ENCODE measurements at places on chromosomes 6 and 20. TPM values are rescaled to one million over a fixed set of nuclear protein-coding genes. Genes with fewer than 3 reads are reported as not detected.
A peak's percentile ranks its signal among the peaks of the same experiment; 100 is the strongest.

The CALHM5 gene
- total RNA-seq = 1.3 TPM

The MYB gene
- 2.7 TPM for total RNA-seq

GRCh38 chr6:9192405-9192909, 757.1 kb upstream of the SLC35B3 start:
- no peak overlapping the region for H3K4me3 ChIP-seq
- no peak overlapping the region for H3K27ac ChIP-seq
- H3K4me1 ChIP-seq = no peaks in the 10 kb centered on the region
- H3K36me3 ChIP-seq = no peaks in the 10 kb centered on the region

The FKBP1A gene
- total RNA-seq = 228 TPM

DNA sequence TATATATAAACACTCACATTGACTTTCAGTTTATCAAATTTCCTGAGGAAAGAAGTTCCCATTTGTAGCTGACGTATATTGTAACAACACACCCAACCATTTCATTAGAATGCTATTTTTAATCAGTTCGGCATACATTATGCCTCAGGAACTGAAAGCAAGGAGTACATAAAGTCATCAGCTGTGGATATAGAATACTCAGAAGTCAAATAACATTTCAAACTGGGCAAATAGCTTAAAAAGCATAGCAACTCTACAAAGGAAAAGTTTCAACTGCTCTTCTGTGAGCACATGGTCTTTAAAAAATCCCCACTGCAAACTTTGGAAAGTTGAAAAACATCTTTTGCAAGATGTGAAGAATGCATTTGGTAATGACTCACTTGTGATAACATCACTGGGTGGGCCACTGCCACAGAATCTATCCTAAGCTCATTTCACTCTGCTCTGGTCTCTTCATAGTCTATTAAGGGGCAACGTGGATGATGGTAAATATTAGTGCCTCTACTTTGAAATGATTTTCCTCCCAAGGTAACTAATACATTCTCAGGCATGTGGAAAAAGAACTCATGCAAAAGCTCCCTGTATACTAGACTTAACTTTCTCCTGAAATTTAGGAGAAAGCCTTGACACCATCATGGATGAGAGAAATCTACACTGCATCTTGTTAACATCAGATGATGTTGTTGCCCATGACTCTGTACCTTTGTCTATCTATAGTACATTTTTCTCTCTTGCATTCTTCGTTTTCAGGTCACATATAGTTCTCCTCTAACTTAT, 49.2 kb downstream of the FYN start:
- no peak overlapping the region for H3K27ac ChIP-seq
- no peaks in the 10 kb centered on the region for H3K27me3 ChIP-seq
- DNase-seq = no peak
- H3K36me3 ChIP-seq = no peaks in the 10 kb centered on the region

- H3K27me3 ChIP-seq = no peaks in the 10 kb centered on the region
- H3K27ac ChIP-seq = no peak overlapping the region
- no peaks in the 10 kb centered on the region for H3K36me3 ChIP-seq
- DNase-seq = no peak
These were observed 558.6 kb downstream of the UTRN start for GRCh38 chr6:144843701-144844100.

GRCh38 chr20:46137816-46138215, 19.7 kb downstream of the CD40 start:
- H3K27me3 ChIP-seq = peaks cover 1% of the 10 kb centered on the region
- no peak overlapping the region for H3K27ac ChIP-seq
- H3K4me3 ChIP-seq = no peak overlapping the region
- no peaks in the 10 kb centered on the region for H3K4me1 ChIP-seq
- no peaks in the 10 kb centered on the region for H3K36me3 ChIP-seq
- DNase-seq = no peak

- H3K27me3 ChIP-seq = no peaks in the 10 kb centered on the region
- no peak overlapping the region for H3K4me3 ChIP-seq
- H3K36me3 ChIP-seq = no peaks in the 10 kb centered on the region
- no peak overlapping the region for H3K27ac ChIP-seq
- no peaks in the 10 kb centered on the region for H3K4me1 ChIP-seq
These were observed 87.7 kb downstream of the HIVEP2 start for GRCh38 chr6:142857233-142857761.

The APOM gene
- 15.8 TPM for total RNA-seq

The LPA gene
- total RNA-seq = not detected

GRCh38 chr6:11969092-11969491, 43.0 kb upstream of the HIVEP1 start:
- H3K4me1 ChIP-seq = no peaks in the 10 kb centered on the region
- DNase-seq = no peak
- H3K4me3 ChIP-seq = no peak overlapping the region
- no peaks in the 10 kb centered on the region for H3K36me3 ChIP-seq
- no peak overlapping the region for H3K27ac ChIP-seq
- H3K27me3 ChIP-seq = no peaks in the 10 kb centered on the region

DNA sequence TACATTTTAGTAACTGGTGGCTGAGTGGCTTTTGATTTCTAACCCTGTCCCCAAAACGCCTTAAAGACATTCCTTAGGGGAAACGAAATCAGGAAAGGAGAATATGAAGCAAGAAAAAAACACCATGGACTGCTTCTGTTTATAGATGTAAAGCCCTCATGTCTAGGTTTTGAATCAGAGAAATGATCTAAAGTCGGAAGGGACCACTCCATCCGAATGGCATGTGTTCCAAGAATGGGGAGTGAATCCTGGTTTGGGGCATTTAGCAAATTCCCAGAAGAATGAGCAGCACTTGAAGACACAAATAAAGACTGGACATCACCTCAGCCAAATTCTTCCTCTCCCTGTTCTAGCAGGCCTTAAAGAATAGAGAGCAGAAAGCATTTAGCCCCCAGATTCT, 65.6 kb downstream of the CAP2 start:
- no peaks in the 10 kb centered on the region for H3K27me3 ChIP-seq
- H3K27ac ChIP-seq = no peak overlapping the region
- H3K4me3 ChIP-seq = no peak overlapping the region
- H3K4me1 ChIP-seq = no peaks in the 10 kb centered on the region

GRCh38 chr20:63132715-63133471, 83.0 kb downstream of the YTHDF1 start:
- no peaks in the 10 kb centered on the region for H3K4me1 ChIP-seq
- peaks cover 3% of the 10 kb centered on the region for H3K27me3 ChIP-seq
- DNase-seq = peak; percentile 43
- H3K27ac ChIP-seq = no peak overlapping the region

The UBE3D gene
- 10.9 TPM for total RNA-seq

- H3K27ac ChIP-seq = no peak overlapping the region
- no peaks in the 10 kb centered on the region for H3K27me3 ChIP-seq
- no peak overlapping the region for H3K4me3 ChIP-seq
- no peak for DNase-seq
These were observed 42.4 kb downstream of the SCGN start for GRCh38 chr6:25694366-25694765.

- no peak for DNase-seq
- H3K4me1 ChIP-seq = no peaks in the 10 kb centered on the region
- H3K27ac ChIP-seq = no peak overlapping the region
- H3K4me3 ChIP-seq = no peak overlapping the region
These were observed 104.8 kb downstream of the AGPAT4 start for GRCh38 chr6:161169035-161169434.

The WASF1 gene
- total RNA-seq = 7.3 TPM

The OR2H1 gene
- total RNA-seq = not detected

DNA sequence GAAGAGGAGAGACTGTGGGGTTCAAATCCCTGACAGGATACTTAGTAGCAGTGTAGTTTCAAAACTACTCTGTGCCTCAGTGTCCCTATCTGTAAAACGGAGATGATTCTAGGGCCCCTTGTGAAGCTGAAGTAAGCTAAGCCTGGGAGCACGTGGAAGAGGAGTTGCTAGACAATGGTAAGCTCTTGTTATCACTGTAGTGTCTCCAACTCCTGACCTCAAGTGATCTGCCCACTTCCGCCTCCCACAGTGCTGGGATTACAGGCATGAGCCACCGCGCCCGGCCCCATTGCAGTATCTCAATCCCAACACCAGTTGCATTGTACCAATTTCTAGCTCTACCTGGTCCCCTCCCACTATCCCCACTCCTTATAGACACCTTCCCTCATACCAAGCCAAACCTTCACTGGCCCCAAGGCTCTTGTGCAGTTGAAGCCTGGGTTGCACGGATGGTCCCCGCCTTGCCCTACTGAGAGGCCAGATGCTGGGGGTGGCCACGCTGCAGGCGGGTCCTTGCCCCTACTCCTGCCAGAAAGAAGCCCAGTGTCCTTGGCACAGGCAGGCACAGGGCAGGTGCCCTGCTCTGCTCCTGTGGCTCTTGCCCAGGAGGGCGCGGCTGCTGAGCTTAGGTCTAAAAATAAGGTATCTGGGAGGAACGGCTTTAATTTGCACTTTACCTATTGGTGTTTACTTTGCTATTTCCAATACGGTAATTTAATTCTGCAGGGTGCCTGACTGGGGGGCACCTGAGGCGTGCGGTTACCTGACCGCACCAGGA, 118.1 kb downstream of the VEGFA start:
- H3K4me3 ChIP-seq = no peak overlapping the region
- no peak for DNase-seq
- no peaks in the 10 kb centered on the region for H3K36me3 ChIP-seq
- no peak overlapping the region for H3K27ac ChIP-seq
- no peaks in the 10 kb centered on the region for H3K4me1 ChIP-seq

The ISM1 gene
- total RNA-seq = 2.4 TPM

The RAB44 gene
- total RNA-seq = not detected

The NT5E gene
- total RNA-seq = 1.5 TPM

The VSX1 gene
- not detected for total RNA-seq
